A549 (cell line): ENCODE measurements at places on chromosomes 6 and 20.

- peak; percentile 83 for DNase-seq
Observed at GRCh38 chr20:23048283-23049200, 930 bp downstream of the THBD start.

DNA sequence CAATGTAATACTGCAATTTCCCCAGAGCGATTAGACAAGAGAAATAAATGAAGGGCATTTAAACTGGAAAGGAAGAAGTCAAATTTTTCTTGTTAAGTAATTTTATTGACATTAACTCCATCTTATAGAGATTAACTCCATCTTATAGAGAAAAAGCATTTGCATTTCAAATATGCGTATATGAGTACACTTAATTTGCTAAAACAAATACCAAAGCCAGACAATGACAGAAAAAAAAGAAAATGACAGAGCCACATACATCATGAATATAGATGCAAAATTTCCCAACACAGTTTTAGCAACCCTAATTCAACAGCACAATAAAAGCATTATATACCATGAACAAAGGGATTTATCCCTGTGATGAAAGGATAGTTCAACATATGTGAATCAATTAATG lies 1293.1 kb upstream of the EYS start:
- no peak for DNase-seq

- peak; percentile 11 for DNase-seq
Observed at GRCh38 chr6:72621291-72622093, at the start of gene KCNQ5. TSS of gene KCNQ5 (plus strand) at chr6:72622064.

GRCh38 chr6:30870546-30870945 lies 13.8 kb upstream of the DDR1 start:
- no peak for DNase-seq

- DNase-seq = no peak
Observed at GRCh38 chr6:70390067-70390466, 23.2 kb upstream of the FAM135A start.

DNA sequence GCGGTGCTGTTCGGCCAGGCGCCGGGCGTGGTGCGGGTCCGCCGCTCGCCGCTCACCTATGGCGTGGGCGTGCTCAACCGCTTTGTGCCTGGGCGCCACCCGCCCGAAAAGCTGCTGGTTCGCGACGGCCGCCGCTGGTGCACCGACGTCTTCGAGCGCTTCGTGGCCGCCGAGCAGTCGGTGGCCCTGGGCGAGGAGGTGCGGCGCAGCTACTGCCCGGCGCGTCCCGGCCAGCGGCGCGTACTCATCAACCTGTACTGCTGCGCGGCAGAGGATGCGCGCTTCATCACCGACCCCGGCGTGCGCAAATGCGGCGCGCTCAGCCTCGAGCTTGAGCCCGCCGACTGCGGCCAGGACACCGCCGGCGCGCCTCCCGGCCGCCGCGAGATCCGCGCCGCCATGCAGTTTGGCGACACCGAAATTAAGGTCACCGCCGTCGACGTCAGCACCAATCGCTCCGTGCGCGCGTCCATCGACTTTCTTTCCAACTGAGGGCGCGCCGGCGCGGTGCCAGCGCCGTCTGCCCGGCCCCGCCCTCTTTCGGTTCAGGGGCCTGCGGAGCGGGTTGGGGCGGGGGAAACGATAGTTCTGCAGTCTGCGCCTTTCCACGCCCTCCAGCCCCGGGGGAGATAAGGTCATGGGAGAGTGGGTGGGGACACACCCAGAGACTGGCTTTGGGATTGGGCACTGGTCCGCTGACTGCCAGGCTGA lies 15.7 kb downstream of the ADISSP start:
- peak; percentile 48 for DNase-seq

GRCh38 chr6:140275725-140276124 lies 901.3 kb upstream of the CITED2 start:
- no peak for DNase-seq

- peak; percentile 21 for DNase-seq
Observed at GRCh38 chr6:80638213-80639055, 532.0 kb downstream of the BCKDHB start.

DNA sequence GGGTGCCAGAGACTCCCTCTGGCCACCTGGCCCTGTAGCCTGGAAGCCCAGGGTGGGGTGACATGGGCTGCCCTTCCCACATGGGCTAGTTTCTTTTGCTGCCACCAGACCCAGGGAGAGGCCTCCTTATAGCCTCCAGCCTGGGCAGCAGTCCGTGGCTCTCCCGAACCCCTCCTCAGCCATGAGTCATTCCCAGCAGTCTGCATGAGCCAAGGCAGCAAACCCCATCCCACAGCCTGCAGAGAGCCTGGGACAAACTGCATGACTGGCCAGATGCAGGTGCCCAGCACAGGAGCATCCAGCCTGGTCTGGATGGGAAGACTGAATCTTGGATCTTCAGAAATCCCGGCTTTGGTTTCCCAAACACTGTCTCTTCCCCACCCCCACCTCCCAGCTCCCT lies 75.7 kb downstream of the MRPL14 start:
- no peak for DNase-seq

DNA sequence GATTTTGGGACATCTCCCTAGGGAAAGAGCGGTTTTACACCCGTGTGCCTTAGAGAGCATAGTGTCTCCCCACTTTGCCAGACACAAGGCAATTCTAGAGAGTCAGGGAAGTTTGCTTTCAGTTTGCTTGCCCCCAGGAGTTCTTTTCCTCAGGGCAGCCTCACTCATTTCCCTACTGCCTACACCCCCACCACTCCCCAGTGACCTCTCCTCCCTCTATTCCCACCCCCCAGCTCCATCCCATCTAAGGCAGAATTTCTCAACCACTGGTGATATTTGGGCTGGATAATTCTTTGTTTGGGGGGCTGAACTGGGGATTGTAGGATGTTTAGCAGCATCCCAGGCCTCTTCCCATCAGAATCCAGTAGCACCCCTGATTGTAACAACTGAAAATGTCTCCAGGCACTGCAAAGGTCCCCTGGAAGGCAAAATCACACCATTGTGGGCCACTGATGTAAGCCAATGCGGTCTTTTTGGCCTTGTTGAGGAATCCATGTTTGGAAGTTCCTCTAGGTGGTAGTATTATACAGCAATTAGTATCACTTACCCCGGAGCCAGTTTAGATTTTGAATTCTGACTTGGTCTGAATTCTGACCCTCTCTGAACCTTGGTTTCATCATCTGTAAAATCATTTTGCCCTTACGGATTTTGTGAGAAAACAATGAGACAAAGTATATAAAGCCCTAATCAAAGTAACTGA lies 1.3 kb downstream of the EPPIN start:
- peak; percentile 26 for DNase-seq

DNA sequence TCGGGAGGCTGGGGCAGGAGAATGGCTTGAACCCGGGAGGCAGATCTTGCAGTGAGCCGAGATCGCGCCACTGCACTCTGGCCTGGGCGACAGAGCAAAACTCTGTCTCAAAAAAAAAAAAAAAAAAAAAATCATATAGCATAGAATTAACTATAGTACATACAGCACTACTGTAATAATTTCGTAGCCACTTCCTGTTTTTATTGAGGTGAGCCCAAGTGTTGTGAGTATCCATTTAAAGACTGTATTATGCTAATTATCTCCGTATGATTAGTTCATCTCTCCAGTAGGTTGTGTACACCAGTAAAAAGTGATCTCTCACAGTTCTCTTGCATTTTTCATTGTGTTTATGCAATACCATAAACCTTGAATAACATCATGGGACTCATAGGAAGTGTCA lies 70.6 kb downstream of the IYD start:
- DNase-seq = no peak

GRCh38 chr6:53205778-53206177 lies 57.1 kb upstream of the GCM1 start:
- DNase-seq = no peak

DNA sequence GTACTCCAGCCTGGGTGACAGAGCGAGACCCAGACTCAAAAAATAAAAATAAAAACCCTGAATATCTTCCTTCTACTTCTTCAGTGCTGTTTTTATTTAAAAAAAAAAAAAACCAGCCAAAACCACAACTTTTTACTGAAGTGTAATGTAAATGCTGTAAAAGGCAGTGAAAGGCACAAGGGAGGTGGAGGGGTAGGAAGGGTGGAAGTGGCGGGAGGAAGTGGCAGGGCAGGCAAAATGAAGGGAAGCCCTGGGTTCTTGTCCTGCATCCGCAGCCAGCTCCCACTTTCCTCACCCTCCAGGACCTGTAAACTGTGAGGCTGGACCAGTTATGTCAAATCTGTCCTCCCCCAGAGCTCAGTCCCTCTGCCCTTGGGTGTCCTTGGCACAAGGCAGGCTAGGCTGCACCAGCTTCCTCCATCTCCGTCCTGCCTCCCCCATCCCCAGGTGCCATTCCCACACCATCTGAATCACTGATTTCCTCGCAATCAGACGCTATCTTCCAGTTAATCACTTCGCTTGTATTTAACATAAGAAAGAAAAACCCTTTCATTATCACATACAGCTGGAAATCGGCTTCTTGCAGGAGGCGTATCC lies 13.7 kb upstream of the PANK2 start:
- no peak for DNase-seq

DNA sequence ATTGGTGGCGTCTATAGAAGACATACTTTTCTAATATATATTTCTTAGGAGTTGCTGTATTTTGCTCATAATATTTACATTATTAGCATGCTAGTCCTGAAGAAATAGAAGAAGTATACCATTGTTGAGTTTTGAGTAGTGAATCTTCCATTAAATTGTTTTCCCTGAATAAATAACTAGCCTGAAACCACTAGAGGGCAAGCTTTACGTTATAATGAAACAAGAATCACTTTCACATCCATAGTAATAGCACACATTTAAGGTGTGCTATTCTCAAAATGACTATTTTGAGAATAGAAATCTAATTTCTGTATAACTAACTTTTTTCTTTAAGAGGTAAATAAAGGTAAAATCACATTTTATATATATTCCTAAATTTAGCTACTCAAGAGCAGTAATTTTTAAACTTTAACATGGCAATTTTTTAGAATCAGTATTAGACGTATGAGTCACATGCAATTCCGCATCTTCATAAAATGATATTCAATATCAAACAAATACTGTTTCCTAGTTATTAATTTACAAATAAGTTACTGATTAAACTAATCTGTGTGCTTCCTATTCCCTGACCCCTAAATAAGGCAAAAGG lies 213.2 kb upstream of the MANEA start:
- peak; percentile 4 for DNase-seq

DNA sequence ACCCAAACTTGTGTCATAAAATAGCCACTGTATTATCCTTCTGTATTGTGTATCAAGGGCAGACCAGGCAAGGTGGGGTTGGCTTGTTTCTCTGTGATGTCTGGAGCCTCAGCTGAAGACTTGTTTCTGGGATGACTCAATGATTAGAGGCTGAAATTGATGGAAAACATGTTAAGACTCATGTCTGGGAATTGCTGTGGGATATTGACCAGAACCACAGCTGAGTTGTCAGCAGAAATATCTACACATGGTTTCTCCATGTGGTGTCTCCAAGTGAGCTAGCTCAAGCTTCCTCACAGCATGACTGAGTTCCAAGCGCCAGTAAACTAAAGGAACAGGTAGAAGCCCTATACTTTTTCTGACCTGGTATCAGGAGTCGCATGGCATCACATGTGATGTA lies 128.5 kb upstream of the SYNDIG1 start:
- no peak for DNase-seq

GRCh38 chr6:46453216-46453615 lies 38.0 kb downstream of the RCAN2 start:
- no peak for DNase-seq

GRCh38 chr6:1596088-1596852 lies 13.4 kb upstream of the FOXC1 start:
- DNase-seq = peak; percentile 43

DNA sequence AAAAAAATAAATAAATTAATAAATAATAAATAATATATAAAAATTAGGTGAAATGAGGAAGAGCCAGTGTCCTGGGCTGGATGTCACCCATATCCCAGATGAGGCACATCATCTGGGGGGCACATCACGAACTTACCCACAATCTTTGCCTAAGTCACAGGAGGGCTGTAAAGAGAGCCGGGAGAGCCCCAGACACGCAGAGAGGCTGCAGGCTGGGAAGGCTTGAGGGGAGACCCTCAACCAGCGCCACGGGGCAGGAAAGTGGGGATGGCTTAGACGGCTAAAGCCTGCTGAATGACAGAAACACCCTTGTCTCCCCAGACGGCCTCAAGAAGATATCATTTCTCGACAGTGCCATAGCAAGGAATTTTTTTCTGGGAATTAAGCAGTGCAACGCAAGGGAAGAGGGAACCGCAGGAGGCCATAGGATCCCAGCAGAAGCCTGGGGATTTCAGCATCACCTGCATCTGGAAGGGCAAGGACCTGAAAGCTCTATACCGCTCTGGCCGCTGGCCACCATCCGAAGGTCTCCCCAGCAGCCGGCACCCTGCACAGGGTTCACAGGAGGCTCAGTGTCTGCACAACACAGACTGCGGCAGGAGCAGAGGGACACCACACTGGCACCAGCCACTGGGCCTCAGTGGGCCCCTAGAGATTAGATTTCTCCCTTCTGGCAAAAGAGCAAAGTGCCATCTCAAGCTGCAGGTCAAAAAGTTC lies 22.8 kb upstream of the NXT1 start:
- no peak for DNase-seq

- no peak for DNase-seq
Observed at GRCh38 chr6:156846845-156847599, 69.8 kb downstream of the ARID1B start.

DNA sequence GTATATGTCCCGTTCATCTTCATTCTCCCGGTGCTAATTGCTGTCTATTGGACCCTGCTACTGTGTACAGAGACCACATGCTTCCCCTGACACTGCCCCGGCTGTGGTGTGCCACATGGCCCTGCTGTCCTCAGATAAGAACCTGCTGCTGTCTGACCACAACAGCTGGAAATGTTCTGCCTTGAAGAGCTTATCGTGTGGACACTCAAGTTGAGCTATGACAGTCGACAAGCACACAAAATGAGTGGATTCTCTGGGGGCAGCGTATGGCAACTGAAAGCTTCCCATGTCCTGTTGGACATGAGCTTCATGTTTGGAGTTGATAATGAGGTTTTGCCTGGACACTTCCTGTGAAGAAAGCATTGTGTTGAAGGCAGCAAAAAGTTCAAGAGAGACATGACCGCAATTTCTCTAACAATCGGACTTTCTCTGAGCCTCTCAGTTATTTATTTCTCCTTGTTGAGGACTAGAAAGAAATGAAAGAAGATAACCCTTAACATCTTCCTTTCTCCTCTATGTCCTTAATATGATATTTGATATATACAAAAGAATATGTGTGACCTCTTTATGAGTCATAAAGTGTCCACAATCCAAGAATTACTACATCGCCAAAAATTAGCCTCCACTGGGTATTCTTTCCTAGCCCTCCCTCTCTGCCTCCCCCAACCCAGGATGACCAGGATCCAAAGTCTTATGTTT lies 187.1 kb upstream of the TCF21 start:
- DNase-seq = no peak

GRCh38 chr6:53831936-53832660 lies 37.3 kb downstream of the LRRC1 start:
- DNase-seq = no peak

- no peak for DNase-seq
Observed at GRCh38 chr20:47125758-47126591, 230.5 kb downstream of the ZMYND8 start.

GRCh38 chr20:7087803-7088202 lies 320.3 kb downstream of the BMP2 start:
- no peak for DNase-seq
